NCI-H1105 (cell line): ENCODE measurements at places on chromosomes 5 and 9.

DNA sequence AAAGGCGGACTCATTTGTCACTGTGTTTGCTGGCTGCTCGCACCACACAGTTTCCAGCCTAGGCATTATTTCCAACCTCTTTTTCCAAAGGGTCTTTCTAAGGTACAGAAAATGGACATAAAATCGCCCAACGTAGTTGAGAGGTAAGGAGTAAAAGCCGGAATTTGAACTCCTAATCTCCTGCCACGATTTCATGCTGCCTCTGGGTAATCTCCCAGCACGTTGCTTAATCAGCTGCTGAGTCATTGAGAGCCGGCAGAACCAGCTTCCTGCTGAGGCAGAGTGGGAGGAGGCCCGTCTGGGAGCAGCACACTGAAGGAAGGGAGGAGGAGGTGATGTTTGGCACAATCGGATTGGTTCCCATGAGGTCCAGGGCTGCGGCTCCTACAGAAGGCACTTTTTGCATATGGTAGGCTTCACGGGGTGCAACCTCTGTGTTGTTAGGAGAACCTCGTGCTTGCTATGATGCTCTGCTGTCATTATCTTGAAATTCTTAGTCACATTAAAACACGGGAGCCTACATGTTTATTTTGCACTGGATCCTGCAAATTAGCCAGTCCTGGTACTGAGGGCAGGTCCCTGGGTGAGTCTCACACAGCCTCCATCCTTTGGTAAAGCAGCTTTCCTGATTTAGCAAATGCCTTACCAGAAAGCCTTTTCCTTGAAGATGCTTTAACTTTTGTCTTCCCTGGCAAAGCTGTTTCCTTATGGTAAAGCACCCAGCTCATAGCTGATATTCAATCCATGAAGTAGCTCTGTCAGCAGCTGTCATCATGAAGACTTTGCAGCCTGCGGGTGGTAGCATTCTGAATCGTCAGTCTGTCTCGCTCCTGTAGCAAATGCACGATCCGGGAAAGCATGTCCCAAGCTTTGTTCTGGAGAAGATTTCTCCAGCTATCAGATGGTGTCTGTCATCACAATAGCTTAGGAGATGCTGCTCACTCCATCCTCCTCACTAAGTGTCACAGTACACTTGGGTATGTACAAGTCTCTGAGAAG lies 191.6 kb upstream of the MSX2 start:
- no peak for DNase-seq

DNA sequence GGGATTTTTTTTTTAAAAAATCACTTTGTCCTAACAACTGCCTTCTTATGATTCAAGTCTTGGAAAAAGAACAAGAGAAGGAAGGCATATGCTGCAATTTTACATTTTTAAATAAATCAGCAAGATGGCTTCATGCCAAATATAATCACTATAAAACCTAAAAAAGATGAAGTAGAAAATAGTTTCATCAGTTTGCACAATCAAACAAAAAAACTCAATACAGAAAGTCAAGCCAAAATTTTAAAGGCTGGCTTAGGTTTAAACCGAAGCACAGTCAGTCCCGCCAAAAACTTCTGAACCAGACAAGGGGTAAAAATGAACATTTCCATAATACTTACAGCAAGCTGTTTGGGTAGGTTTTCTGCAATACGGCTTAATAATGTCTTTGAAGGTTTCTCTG lies 57.3 kb downstream of the ZFR start:
- DNase-seq: no peak

- no peak for DNase-seq
These were observed 332.7 kb downstream of the PRDM9 start for GRCh38 chr5:23840083-23840482.

GRCh38 chr5:57896576-57896975 lies 414.0 kb upstream of the ACTBL2 start:
- no peak for DNase-seq

DNA sequence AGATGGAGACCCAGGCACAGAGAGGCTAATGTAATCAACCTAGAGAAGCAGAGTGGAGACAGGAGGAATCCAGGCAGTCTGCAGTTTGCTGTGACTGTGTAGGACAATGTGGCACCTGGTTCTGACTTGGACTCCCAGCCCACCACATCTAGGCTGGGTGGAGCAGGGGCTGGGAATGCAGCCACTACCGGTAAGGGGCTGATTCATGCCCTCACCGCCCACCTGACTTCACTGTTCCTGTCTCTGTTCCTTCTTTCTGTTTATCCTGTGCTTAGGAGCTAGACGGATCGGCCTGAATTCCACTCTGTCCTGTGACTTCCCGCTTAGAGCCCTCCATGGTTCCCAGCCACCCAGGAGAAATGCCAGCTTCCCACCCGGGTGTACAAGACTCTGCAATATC lies 2.6 kb downstream of the PDLIM4 start:
- no peak for DNase-seq

DNA sequence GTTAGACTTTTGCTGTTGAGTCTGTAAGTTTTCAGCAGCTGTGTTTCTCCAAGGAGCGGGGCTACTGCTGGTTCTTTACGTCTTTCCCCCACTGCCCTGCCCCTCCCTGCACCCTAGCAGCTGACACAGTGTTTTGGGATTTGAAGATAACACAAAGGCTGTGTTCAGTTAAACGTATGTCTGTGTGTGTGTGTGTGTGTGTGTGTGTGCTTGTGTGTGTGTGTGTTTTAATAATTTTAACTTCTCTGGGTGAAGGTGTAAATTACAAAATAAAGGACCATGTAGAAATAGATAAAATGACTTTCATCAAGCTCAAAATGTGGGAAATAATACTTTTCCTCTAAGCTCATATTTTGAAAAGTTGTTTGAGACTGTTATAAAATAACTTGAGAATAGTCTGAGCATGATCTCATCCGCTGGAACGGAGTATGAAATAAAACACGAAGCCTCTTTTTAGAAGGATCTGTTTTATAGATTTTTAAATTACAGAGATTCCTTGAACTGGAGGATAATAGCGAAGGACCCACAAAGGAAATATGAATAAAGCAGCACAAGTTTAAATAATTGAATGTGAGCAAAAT lies 10.9 kb downstream of the ABL1 start:
- DNase-seq: no peak

- no peak for DNase-seq
These were observed 17.3 kb upstream of the ARSB start for GRCh38 chr5:79002374-79002773.

DNA sequence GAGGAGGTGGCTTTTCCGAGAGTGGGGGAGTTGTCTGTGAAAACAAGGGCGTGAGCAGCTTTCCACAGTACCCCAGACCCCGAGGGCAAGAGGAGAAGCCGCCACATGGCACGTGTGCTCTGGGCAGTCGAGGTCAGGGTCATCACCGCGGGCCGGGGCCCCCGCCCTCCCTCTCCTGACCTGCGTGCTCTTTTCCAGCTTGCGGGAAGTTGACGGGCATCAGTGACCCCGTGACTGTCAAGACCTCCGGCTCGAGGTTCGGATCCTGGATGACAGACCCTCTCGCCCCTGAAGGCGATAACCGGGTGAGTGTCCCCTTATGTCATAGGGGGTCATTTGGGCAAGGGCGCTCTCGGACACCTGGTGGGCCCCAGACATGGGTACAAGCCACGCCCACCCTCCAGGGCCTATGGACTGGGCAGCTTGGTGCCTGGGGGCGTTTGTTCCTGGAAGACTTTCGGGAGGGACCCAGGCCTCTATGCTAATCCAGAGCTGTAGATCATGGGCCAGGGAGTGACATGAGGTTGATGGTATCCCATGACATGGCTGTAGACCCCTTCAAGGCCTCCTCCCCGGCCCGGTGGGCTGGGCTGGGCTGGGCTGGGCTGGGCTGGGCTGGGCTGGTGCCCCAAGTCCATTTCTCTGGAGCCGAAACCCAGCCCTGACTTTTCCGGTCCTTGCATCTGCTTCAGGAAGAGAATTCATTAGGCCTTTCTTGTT lies 19.2 kb downstream of the OLFM1 start:
- no peak for DNase-seq

DNA sequence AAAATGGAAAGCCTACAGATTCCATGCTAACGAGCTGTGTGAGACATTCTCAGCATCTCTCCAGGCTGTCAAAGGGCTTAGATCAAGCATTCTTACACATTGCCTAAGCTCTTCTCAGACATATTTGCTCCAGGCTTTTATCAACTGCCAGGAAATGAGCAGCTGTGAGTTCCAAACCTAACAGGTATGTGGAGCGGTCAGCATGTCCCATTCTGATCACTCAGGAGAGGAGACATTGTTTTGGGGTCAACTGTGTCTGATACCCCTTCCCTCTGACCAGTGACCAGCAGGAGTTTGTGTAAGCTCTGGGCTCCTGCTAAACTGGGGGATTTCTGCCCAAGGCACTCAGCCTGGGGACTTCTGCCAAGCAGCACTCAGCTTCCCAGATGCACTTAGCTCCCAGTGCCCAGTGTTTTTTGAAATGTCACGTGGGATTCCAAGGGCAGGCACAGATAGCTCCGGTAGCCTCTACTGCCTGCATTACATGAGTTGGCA lies 229.1 kb downstream of the SEC61B start:
- no peak for DNase-seq

GRCh38 chr9:121752929-121753328 lies 101.5 kb downstream of the DAB2IP start:
- DNase-seq: no peak

GRCh38 chr9:14530841-14531240 lies 162.4 kb downstream of the ZDHHC21 start:
- DNase-seq: no peak

- no peak for DNase-seq
These were observed 5.6 kb downstream of the TAL2 start for GRCh38 chr9:105667867-105668266.

DNA sequence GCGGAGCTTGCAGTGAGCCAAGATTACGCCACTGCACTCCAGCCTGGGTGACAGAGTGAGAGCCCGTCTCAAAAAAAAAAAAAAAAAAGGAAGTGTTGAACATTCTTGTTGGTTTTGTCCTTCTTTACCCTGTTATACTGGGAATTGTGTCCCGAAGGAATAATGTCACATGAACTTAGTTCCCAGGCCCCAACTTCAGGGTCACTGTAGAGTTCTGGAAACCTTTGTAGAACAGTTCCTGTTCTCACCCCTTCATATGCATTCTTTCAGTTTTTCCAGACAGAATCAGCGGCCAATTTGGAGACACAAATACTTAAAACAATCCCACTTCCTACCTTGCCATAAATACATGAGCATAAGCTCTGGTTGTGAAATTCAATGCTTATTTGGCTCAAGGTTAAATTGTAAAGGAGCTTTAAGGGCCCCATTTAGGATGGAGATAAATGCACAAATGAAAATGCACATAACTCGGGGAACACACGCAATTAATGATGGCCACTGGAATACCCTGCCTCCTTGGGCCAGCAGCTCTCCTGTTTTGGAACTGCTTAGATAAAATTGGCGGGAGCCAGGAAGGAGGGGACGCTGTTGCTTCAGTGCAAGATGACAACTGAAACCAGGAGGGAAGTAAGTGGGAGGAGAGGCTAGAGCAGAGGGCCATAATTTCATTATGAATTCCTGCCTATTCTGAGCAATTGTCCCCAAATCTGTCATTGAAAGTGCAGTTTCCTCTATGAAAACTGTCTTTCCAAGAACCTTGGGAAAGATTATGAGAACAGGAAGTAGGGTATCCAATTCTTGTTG lies 153.7 kb downstream of the FGF1 start:
- no peak for DNase-seq

GRCh38 chr5:18395126-18396110 lies 761.2 kb downstream of the TAF11L14 start:
- DNase-seq: no peak

GRCh38 chr9:130478736-130479575 lies 34.2 kb downstream of the ASS1 start:
- DNase-seq: no peak

GRCh38 chr5:80761966-80762365 lies 107.2 kb upstream of the DHFR start:
- DNase-seq: no peak

DNA sequence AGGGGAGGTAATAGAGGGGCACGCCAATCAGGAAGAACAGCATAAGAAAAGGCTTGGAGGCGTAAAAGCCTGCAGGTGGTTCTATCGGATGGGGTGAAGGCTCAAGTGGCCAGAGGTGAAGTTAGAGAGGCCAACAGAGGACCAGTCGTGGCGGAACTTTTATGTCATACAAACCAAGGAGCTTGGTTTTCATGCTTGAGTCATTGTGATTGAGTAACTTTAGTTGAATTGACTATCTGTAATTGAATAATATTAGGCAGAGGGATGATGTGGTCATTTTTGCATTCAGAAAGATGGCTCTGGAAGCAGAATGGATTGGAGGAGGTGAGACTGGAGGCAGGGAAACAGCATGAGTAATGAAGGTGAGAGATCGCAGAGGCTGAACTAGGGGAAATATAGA lies 7.2 kb upstream of the SPINK4 start:
- DNase-seq: no peak

DNA sequence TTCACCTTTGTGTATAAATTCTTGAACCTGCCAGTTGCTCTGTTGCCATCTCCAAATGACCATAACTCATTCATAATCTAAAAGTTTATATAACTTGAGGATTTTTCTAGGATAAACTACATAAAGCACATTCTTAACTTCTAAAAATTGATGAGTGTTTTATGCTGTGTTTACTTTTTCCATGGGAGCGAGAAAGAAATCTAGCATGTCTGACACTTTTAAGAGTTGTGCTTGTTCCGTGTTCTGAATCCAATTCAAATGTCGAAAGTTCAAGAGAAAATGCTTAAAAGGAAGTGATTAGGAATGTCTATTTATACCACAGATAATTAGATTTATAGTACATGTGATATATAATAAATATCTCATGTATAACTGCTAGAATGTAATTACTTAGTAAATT lies 154.4 kb downstream of the DEPDC1B start:
- DNase-seq: no peak

GRCh38 chr5:122661496-122662180 lies 113.2 kb upstream of the SNX2 start:
- no peak for DNase-seq

- DNase-seq: no peak
These were observed 237.6 kb downstream of the TENT4A start for GRCh38 chr5:6950860-6951259.

- no peak for DNase-seq
These were observed 243.1 kb upstream of the PANK3 start for GRCh38 chr5:168822248-168822744.

GRCh38 chr5:27093279-27093678 lies 54.9 kb upstream of the CDH9 start:
- no peak for DNase-seq
